Left renal pelvis (tissue), 4 donors: ENCODE measurements at places on chromosomes 3 and 15.

DNA sequence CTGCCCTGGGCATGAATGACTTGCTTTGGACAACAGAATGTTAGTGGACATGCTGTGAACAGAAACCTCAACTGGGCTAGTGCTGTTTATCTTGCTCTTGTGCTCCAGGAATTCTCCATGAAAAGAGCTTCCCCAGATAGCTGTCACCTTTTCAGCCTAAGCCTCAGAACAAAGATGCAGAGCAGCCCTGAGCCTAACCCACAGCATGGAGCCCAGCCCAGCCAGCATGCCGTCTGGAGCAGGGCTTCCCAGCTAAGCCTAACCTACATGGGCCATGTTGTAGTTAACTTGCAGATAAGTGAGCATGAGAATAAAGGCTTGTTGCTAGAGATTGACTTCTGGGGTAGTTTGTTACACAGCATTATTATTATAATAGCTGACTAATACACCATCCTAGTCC is 48.9 kb downstream of the SCN5A start:
- DNase-seq = no peak

GRCh38 chr15:63523306-63523990 is 19.1 kb downstream of the USP3 start:
- DNase-seq = no peak

DNA sequence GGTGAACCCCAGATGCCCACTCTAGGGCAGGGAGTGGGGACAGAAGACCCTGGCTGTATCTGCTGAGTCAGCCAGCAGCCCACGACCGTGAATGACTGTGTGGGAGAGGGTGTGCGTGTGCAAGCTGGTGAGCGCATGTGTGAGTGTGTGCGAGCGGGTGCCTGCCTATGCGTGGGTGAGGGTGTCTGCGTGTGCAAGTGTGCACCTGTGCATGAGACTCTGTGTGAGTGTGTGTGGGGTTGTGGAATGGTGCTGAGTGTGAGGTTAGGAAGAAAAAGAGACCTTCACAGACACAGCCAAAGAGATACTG is 149.2 kb downstream of the RAB11A start:
- DNase-seq = no peak

- DNase-seq = no peak
These were observed 2.0 kb upstream of the CEMIP start for GRCh38 chr15:80777137-80777536.

GRCh38 chr15:44471885-44472455 is 44.5 kb downstream of the CTDSPL2 start:
- DNase-seq = no peak

DNA sequence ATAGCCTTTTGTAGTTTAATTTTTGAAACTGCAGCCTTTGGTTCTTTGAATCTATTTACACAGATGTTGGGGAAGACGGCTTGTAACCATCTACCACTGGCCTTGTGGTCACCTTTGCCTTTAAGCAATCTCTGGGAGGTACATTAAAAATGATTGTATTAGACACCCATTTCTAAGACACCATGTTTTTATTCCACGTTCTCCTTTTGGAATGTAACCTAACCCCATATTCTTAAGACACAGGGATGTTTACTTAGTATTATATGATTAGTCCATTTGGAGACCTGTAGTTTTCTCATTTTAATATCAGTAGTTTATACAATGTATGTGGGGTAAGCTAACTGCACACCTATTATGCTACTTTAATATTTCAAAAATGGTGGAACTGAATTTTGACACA is 175.1 kb upstream of the PLSCR5 start:
- DNase-seq = no peak
